ENCODE measurements at places on chromosomes 12 and 14.

- DNase-seq: no peak
These were observed 9.8 kb downstream of the BCL11B start for GRCh38 chr14:99261912-99262787.

DNA sequence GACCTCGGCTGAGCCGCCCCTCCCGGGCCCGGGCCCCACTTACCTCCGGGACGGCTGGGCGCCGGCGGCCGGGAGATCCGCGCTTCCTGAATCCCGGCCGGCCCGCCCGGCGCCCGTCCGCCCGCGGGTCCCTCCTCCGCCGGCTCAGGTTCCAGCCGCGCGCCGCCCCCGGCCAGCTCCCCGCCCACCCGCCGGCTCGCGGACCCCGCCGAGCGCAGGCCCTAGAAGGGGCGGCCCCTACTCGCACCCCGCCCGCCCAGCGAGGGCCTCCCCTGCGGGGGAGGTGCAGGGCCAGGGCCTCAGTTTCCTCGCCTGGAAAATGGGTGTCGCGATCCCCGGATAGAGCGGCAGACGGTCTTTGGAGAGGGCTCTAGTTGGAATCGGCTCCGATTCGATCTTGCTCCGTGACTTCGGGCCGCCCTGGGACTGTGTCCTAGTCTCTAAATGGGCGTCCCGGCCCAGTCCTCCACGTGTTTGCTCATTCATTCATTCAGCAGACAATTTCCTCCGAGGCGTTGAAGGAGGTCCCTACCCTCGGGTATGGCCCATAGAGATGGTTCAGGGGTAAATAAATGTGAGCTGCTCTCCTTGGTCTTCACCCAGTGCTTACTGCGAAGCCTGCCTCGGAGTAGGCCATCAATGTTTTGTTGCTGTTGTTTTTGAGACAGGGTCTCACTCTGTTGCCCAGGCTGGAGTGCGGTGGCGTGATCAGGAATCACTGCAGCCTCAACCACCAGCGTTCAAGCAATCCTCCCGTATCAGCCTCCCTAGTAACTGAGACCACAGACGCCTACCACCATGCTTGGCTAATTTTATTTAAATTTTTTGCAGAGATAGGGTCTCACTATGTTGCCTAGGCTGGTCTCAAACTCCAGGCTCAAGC, at the start of gene TRPV4:
Gene TRPV4 (minus strand): TSS at position 92 of the 883 bp plus-strand sequence. CDS start 18,602 bp downstream, outside the sequence.
- peak; percentile 33 for DNase-seq

DNA sequence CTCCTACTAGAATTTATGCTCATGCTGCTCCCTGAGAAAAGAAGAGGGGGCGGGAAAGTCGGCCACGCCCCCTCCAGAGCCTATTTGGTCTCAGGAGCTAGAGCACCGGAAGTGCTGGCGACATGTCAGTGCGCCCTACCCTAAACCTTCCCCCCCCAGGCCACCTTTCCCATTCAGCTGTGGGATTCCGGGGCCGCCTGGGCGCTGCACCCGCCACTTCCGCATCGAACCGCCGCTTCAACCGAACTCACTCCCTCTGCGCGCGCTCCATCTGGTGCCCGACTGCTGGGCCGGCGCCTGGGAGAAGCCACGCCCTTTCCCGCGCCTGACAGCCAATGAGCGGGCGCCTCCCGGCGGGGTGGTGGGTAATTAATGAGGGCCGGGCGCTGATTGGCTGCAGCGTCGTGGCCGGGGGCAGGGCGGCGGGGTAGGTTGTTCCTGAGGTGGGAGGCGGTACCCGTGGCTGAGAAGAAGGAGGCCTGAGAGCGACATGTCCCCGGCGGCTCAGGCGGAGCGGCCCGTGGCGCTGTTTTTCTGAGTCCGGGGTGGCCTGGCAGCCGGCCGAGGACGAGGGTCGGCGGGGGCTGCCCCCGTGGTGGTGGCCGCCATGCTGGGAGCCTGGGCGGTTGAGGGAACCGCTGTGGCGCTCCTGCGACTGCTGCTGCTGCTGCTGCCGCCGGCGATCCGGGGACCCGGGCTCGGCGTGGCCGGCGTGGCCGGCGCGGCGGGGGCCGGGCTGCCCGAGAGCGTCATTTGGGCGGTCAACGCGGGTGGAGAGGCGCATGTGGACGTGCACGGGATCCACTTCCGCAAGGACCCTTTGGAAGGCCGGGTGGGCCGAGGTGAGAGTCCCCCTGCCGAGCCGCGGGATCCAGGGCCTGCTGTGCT, at the start of gene MLEC:
Gene MLEC (plus strand): TSS at position 460 of the 888 bp plus-strand sequence. CDS start 148 bp downstream, at position 608.
- DNase-seq: peak; percentile 95

GRCh38 chr14:58315606-58316005, 17.3 kb downstream of the ARID4A start:
- DNase-seq: no peak

DNA sequence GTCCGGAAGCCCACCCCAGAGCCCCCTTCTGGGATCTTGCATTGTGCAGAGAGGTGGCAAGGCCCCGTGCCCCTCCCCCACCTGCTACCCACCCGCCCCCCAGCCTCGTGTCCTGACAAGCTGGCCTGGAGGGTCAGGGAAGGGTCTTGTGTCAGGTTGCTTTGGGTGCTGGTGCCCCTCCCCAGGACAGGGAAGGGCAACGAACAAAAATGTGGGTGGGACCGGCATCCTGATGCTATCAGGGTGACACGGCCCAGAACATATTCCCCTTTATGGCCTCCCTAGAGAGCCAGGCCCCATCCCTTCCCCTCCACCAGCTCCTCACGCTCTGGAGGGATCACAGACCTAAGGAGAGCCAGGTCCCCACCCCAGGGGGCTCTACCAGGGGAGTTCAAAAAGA, 38.7 kb upstream of the TMEM179 start:
- DNase-seq: no peak

GRCh38 chr14:80447392-80447791, 236.1 kb upstream of the DIO2 start:
- DNase-seq: no peak

- no peak for DNase-seq
These were observed 86.3 kb downstream of the DRAM1 start for GRCh38 chr12:101963697-101964096.

- DNase-seq: no peak
These were observed 65.1 kb upstream of the TRHDE start for GRCh38 chr12:72207079-72207478.

DNA sequence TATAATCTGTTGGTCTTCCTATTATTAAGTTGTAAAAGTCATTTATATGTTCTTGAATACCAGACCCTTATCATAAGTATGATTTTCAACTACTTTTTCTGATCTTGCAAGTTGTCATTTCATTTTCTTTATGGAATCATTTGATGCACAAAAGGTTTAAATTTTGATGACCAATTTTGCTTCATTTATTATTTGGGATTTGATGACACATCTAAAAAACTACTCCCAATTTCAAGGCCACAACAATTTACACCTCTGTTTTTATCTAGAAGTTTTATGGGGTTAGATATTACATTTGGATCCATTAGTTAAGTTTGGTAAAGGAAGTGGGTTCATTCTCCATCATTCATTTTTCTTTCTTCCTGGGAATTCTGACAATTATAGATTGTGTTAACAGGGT, 259.2 kb downstream of the LRFN5 start:
- DNase-seq: no peak

GRCh38 chr14:95993768-95994592, 45.2 kb upstream of the C14orf132 start:
- DNase-seq: no peak

DNA sequence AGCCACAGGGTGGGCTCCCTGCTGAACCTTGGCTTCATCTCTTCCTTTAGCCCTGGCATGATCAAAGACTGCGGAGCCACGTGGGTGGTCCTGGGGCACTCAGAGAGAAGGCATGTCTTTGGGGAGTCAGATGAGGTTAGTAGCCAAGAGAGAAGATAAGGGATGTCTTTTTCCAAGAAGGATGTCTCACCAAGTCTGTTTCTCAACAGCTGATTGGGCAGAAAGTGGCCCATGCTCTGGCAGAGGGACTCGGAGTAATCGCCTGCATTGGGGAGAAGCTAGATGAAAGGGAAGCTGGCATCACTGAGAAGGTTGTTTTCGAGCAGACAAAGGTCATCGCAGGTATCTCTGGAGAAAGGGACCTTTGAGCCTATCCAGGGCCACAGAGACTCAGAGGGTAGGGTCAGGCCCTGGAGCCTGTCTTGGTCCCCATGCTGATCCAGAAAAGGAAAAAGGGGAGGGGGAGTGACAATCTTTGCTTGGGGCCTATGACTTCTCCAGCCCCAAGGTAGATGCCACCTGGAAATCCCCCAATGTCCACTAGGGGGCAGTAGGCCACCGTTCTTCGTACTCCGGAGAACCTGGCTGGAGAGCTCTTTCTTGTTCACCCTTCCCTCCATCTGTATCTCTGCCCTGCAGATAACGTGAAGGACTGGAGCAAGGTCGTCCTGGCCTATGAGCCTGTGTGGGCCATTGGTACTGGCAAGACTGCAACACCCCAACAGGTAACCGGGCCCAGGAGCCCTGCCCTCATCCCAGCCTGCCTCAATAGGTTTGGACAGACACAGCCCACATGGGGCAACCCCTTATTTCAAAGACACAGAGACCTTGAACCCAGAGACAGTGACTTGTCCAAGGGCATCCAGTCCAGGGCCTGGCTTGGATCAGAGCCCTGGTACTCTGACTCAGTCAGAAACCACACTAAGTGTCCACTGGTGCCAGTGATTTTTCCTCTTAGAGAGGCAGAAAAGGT, 2.0 kb downstream of the TPI1 start:
- peak; percentile 32 for DNase-seq

DNA sequence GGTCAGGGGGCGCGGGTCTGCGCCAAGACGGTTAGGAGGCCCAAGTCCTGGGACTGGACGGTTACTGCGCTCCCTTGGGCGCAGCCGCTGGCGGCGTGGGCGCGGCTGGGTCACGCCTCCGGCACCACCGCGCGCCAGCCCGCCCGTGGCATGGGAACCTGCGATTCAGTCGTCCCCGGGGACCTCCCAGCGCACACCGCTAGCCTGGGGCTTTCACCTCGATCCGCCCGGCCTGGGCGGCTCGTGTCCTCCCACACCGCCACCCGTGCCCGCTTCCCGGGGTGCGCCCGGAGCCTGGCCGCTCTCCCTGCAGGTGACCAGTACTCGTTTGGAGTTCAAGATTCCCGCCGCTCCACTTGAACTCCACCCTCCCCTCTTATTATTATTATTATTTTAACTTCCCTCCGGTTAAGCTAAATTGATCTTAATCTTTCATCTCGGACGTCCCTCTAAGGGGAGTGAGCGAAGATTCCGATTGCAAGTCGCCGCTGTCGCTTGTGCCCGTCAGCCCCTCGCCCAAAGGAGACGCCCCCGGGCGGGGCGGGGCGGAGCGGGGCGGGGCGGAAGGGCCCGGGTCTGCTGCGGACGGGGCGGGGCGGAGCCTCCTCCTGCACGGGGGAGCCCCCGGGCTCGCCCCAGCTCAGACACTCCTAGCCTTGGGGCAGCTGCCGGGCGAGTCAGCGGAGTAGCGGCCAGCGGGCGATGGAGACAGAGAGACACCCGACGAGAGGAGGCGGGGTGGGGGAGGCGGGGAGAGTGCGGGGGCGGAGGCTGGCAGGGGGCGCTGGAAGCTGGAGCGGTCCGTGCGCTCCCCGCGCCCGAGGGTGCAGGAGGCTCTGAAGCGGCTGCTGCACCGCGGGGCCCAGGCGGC, at the start of gene KCNMB4:
Gene KCNMB4 (plus strand): TSS at position 643 of the 871 bp plus-strand sequence. CDS start 445 bp downstream, outside the sequence.
- peak; percentile 63 for DNase-seq

Data from NCI-H226 (cell line).